Activated T-cell treated with anti-CD3 and anti-CD28 coated beads, Interleukin-2, amount 50 U/mL, for 24 hours (primary cell): ENCODE measurements at places on chromosomes 6 and 20.

- H3K27ac ChIP-seq: no peak overlapping the region
- no peaks in the 10 kb centered on the region for H3K36me3 ChIP-seq
Measured at GRCh38 chr6:50712291-50712690, 1.0 kb upstream of the TFAP2D start.

DNA sequence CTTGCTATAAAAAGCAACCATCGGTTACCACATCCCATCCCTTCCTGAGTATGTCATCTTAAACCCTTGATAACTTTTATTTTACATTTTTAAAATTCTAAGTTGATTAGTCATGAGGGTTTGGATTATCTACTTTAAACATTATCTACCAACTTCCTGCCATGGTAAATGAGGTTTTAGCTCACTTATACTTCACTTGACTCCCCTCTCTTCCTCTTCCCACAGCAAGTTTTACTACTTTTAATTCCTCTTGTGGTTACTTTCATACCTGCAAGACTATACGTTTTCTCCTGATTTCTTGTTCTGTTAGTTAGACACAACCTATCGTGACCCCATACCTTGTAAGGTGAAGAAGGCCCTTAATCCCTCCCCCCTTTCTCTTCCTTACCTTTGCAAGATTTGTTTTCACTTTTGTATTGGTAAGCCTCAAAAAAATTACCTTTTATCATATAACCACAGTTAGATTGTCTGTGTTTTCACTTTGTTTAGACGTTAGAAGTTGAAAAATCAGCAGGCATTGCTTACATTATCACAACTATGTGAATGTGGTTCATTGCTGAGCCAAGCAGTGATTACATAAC lies 60.1 kb upstream of the OGFRL1 start:
- H3K36me3 ChIP-seq: no peaks in the 10 kb centered on the region
- DNase-seq: no peak
- H3K4me3 ChIP-seq: no peak overlapping the region
- peaks cover 26% of the 10 kb centered on the region for H3K4me1 ChIP-seq
- H3K27me3 ChIP-seq: no peaks in the 10 kb centered on the region

DNA sequence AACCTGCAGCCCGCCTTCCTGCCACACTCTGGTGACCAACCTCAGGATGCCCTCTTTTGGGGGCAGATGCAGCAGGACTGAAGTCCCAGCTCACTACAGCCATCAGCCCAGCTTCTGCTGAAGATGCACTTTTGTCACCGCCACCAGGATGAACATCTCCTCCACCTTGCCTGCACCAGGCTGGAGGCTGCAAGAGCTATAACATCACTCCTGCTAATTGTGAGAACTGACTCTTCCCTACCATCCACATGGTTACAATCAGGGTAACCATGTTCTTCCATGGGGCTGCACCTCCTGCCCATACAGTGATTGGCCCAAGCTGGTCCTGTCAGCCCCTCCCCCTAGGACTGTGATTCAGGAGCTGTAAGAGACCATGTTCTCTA lies 2.0 kb upstream of the ACTL10 start:
- H3K36me3 ChIP-seq: peaks cover 23% of the 10 kb centered on the region
- peak overlapping the region; percentile 84 for H3K4me3 ChIP-seq
- H3K27ac ChIP-seq: peak overlapping the region; percentile 91
- no peaks in the 10 kb centered on the region for H3K27me3 ChIP-seq

DNA sequence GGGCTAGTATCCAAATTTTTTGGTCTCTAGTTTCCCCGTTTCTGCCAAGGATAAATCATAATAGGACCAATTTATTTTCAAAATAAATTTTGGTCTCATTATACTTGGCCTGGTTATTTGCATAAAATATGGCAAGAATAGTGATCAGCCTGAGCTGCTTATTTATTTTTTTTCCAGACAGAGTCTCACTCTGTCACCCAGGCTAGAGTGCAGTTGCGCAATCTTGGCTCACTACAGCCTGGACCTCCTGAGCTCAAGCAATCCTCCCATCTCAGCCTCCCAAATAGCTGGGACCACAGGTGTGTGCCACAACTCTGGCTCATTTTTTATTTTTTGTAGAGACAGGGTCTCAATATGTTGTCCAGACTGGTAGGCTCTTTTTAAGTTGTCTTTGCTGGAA lies 329.5 kb downstream of the PACRG start:
- H3K4me1 ChIP-seq: no peaks in the 10 kb centered on the region
- no peaks in the 10 kb centered on the region for H3K36me3 ChIP-seq
- no peak overlapping the region for H3K27ac ChIP-seq
- no peak overlapping the region for H3K4me3 ChIP-seq
- no peak for DNase-seq
- H3K27me3 ChIP-seq: no peaks in the 10 kb centered on the region

- DNase-seq: no peak
- H3K27me3 ChIP-seq: no peaks in the 10 kb centered on the region
- no peaks in the 10 kb centered on the region for H3K36me3 ChIP-seq
- no peak overlapping the region for H3K27ac ChIP-seq
Measured at GRCh38 chr6:52557389-52558265, 19.2 kb downstream of the TRAM2 start.

DNA sequence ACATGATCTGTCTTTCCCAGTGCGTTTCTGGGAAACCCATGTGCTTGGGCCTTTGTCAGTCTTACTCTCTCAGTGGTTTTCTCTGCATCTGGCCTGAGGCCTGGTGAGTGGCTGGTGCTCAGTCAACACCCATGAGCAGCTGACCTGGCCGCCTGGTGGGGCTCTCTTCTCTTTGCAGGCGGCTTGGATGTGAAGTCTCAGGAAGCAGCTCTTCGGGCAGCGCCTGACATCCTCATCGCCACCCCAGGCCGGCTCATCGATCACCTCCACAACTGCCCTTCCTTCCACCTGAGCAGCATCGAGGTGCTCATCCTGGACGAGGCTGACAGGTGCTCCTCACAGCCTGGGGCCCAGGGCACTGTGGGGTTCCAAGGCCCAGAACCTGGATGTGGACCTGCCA lies 10.8 kb downstream of the DDX27 start:
- H3K4me1 ChIP-seq: no peaks in the 10 kb centered on the region
- H3K27ac ChIP-seq: no peak overlapping the region
- peaks cover 93% of the 10 kb centered on the region for H3K36me3 ChIP-seq
- H3K27me3 ChIP-seq: no peaks in the 10 kb centered on the region
- DNase-seq: no peak

DNA sequence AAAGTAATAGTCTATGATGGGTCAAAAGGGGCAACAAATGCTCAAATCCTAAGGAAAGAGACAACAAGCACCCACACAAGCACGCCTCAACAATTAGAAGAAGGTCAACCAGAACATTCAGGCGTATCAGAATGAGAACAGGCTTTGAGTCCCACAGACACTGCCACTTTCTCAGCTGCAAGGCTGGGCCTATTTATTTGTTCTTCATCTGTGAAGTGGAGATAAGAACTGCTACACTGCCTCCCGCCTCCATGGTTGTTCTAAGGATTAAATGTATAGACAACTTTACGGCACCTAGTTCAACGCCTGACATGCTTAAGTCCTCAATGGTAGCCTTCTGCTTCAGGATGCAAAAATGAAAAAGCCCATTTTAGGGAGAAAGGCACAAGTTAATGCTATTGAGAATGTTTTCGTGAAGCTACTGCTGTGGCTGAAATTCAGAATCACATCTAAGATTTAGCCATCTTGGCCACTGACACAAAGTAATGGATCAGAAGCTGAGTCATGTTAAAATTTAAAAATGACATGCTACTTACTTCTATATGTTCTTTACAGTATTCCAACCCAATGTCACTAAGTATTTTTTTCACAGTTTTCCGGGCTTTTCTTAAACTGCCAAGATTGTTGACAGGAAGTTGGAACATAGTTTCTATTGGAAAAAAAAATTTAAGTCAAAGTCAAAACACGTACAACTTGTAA lies 27.7 kb downstream of the ADNP start:
- no peak for DNase-seq
- peaks cover 95% of the 10 kb centered on the region for H3K36me3 ChIP-seq
- H3K27me3 ChIP-seq: no peaks in the 10 kb centered on the region
- no peak overlapping the region for H3K4me3 ChIP-seq
- peaks cover 49% of the 10 kb centered on the region for H3K4me1 ChIP-seq

- no peak for DNase-seq
- H3K27ac ChIP-seq: no peak overlapping the region
- no peaks in the 10 kb centered on the region for H3K27me3 ChIP-seq
- peaks cover 23% of the 10 kb centered on the region for H3K4me1 ChIP-seq
- no peak overlapping the region for H3K4me3 ChIP-seq
Measured at GRCh38 chr6:32198866-32199265, 6.4 kb upstream of the GPSM3 start.

DNA sequence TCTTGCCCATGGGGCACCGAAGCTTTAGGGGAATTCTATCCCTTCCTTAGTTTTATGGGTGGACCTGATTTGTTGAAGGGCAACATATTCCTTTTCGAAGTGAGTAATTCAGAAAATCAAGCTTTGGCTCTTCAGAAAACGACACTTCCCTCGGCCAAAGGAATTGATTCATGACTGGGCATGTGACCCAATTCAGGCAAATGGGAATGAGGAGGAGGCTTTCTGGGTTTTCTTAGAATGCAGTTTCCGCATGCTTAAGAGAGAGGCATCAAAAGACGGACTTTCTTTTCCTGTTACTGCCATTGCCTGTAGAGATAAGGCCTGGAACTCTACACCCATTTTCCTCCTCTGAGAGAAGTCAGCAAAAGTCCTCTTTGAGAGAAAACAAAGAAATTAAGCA lies 179.5 kb downstream of the RFPL4B start:
- no peaks in the 10 kb centered on the region for H3K36me3 ChIP-seq
- no peaks in the 10 kb centered on the region for H3K4me1 ChIP-seq
- no peak for DNase-seq
- no peak overlapping the region for H3K4me3 ChIP-seq
- H3K27me3 ChIP-seq: no peaks in the 10 kb centered on the region
- H3K27ac ChIP-seq: no peak overlapping the region

- H3K36me3 ChIP-seq: no peaks in the 10 kb centered on the region
- no peak for DNase-seq
- H3K4me3 ChIP-seq: no peak overlapping the region
- no peaks in the 10 kb centered on the region for H3K4me1 ChIP-seq
- no peaks in the 10 kb centered on the region for H3K27me3 ChIP-seq
- H3K27ac ChIP-seq: no peak overlapping the region
Measured at GRCh38 chr6:69594405-69594804, 202.4 kb downstream of the LMBRD1 start.

GRCh38 chr6:155968921-155969320 lies 513.3 kb upstream of the NOX3 start:
- no peaks in the 10 kb centered on the region for H3K27me3 ChIP-seq
- peaks cover 22% of the 10 kb centered on the region for H3K4me1 ChIP-seq
- no peak overlapping the region for H3K27ac ChIP-seq
- H3K36me3 ChIP-seq: no peaks in the 10 kb centered on the region

- peaks cover 84% of the 10 kb centered on the region for H3K36me3 ChIP-seq
- H3K4me1 ChIP-seq: peaks cover 21% of the 10 kb centered on the region
- H3K27me3 ChIP-seq: no peaks in the 10 kb centered on the region
Measured at GRCh38 chr6:155265843-155266535, 2.2 kb downstream of the CLDN20 start.

DNA sequence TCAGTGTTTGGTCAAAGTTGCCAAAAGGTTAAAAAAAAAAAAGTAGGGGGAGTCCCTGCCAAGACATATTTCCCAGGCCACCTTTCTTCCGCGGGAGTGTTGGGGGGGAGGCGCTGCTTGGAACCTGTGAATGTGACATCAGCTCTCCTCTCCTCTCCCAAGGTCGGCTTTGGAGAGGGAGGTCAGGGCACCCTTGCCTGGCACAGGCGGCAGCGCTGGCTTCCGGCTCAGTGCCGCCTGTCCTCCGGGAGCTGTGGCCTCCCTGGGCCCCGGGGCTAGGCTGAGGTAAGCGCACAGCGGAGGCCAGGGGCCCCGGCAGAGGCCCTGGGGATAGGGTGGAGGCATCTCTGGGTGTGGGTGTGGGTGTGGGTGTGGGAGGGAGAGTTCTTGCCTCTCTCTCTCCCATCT lies 1.9 kb upstream of the EDN1 start:
- H3K4me3 ChIP-seq: no peak overlapping the region
- DNase-seq: no peak
- peaks cover 20% of the 10 kb centered on the region for H3K4me1 ChIP-seq
